ENCODE measurements at places on chromosomes 2 and 18.
A peak's percentile ranks its signal among the peaks of the same experiment; 100 is the strongest.

DNA sequence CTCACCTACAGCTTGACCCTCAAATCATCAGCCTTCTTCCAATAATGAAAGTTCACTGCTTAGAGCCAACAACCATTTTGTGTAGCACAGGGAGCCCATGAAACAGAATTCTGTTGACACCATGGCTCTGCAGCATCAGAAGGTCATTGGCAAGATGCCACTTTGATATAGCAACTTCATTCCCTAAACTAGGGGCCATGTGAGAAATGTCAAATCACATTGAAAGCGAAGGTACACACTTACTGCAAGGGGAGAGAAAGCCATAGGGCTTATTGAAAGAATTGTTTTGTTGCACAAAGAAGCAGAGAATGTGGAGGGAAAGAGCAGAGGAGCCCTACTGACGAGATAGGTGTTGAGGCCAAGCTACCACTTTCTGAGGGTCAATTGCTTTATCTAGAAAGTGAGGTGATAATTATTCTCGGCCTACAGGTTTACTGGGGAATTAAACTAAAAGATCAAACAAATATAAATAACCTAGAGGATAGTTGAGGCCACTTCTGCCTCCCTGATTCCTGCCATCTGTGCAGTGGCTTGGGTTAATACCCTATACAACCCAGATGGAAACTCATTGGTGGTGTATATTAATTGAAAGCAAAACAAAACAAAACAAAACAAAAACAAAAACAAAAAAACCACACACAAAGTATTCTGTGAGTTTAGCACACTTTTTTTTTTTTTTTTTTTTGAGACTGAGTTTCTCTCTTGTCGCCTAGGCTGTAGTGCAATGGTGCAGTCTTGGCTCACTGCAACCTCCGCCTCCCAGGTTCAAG lies 5.9 kb upstream of the ABCA12 start:
- no peak for DNase-seq

GRCh38 chr2:68775272-68775842 lies 40.7 kb downstream of the ARHGAP25 start:
- DNase-seq, result no peak

DNA sequence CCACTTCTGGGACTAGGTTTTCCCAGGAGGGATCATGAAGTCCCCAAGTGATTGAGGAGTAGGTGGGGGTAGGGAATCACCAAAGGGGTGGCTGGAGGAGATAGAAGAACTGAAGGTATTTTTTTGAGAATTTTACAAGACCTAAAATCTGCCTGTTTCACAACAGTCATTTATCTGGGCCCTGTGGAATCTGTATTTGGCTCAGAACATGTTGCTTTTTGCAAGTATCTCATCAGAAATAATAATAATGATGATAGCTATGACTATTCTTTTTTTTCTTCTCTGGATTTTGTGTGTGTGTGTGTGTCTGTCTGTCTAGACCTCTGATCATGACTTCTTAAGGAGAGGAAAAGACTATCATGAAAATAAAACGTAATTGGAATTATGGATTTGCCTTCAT lies 13.9 kb downstream of the STON1 start:
- DNase-seq, result no peak

DNA sequence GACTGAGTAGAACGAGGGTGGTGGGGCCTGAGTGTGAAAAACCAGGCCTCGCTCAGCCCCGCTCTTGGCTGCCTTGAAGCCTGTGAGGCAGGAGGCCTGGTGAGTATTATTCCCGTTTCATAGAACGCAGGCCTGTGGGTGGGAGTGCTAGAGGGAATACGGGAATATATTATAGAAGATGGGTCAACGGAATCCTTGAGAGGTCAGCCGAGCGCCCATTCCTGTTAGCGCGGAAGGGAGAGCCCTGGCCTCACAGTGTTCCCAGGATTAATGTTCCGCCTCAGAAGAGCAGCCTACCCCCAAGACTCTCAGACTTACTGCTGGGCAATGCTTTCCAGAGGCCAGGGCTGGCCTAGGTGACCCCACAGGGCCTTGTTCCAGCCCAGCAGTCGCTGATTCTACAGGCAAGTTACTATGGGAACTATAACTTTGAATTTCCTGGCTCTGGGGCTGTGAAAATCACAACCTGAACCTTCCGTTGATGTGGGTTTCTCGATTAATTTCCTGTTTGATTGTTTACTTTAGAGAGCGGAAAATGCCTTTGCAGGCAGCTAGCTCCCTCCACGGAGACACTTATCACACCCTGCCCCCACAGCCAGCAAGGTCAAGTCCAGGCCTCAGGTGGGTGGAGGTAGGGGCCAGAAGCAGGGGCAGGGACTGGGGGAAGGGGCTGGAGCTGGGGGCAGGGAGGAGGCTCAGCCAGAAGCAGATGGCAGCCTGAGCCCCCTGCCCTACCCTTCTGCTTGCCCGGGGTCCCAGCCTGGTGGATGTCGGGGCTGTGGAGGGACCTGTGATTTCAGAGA lies 108.3 kb downstream of the SMAD7 start:
- no peak for DNase-seq

DNA sequence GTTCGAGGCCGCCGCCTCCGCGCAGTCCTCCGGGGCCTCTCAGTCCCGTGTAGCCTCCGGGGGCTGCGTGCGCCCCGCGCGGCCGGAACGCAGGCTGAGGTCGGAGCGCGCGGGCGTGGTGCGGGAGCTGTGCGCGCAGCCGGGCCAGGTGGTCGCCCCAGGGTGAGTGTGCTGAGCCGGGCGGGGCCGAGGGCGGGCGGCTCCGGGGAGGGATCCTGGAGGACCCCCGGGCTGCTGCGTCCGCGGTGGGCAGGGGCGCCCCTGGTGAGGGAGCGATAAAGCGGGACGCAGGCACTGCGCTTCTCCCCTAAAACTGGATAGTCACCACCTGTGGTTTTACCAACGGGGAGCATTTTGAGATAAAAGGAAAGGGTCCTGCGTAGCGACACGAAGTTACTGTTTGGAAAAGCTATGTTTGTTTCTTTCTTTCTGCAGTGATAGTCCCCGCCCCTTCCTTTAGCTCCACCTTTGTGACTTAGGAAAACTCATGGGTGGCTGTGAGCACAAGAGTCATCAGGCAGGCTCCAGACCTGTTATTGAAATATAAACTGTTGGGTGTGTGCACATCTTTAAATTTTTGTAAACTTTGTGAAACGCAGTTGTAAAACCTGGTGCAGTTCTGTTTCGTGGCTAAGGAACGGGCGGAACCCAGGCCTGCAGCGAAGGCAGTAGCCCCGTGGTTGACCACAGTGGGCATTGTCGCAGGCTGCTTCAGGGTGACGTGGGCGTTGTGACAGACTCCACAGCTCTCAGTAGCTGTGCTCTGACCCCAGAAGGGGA lies 687 bp downstream of the CTDP1 start:
- DNase-seq, result peak; percentile 2

DNA sequence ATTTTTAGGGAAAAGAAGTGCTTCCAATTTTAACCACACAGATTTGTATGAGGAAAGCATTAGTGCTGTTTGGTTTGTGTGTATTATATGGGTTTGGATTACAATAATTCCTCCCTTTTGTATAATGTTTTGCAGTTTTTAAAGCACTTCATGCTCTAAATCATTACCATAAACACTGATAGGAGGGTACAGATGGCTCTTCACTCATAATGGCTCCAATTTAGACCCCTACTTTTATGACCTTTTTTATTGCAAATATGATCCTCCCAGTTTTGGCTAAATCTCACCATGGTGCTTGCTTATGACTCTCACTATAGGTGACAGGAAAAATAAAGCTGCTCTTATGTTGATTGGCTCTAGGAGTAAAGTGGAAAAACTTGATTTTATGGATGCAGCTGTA lies 23.8 kb upstream of the TMEM17 start:
- DNase-seq, result peak; percentile 47

DNA sequence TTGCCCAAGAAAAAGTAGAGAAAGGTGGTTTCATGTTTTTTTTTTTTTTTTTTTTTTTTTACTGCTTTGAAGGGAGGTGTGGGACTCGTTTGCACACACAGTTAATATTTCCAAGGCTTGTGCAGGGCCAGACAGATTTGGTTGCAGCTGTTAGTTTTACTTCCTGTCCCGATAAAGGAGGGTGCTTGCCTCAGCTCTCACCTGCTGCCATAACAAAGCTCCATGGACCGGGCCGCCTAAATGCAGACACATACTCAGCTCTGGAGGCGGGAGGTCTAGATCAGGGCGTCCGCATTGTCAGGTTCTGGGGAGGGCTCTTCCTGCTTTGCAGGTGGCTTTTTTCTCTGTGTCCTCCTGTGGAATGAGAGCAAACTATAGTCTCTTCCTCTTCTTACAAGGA lies 69.9 kb downstream of the ODC1 start:
- DNase-seq, result no peak

DNA sequence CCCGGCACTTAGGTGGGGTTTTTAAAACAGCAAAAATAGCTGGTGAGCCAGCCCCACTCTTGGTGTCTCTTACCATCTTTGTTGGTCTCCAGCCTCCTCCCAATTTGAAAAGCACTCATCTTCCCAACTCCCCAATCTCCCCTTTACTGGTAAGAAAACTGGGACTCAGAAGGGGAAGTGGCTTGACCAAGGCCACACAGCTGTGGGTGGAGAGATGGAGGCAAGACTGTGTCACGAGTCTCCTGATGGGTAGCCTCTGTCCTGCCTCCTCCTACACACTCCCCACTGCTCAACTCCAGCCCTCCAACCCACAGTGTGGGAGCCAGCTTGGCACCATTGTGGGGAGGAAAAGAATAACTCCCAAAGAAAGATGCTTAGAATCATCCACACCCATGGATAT lies 140.4 kb downstream of the SMAD2 start:
- DNase-seq, result no peak

- DNase-seq, result no peak
Measured at GRCh38 chr2:30235008-30235655, 3.8 kb downstream of the LBH start.

GRCh38 chr18:7104649-7105048 lies 12.9 kb downstream of the LAMA1 start:
- DNase-seq, result no peak

DNA sequence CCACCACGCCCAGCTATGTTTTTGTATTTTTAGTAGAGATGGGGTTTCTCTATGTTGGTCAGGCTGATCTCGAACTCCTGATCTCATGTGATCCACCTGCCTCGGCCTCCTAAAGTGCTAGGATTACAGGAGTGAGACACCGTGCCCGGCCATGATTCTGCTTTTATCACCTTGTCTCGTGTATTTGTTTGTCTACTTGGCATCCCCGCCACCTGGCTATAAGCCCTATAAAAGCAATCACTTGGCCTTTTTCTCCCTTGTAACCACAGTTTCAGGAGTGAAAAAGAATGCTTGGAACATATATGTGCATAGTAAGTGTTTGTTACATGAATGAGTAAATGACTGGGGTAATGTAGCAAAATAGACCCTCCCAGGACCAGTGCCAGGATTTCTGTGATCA lies 77.5 kb upstream of the PAPOLG start:
- no peak for DNase-seq

- DNase-seq, result no peak
Measured at GRCh38 chr2:98875081-98875728, 60.8 kb downstream of the CRACDL start.

GRCh38 chr2:68709421-68709911 lies 25.1 kb upstream of the ARHGAP25 start:
- DNase-seq, result peak; percentile 73

Measured in NCI-H2227 treated with DMSO at 0.1 percent for 48 hours (cell line).